H1 (cell line): ENCODE measurements at places on chromosomes 12 and 14.

GRCh38 chr12:131694116-131694838, 16.6 kb upstream of the SFSWAP start:
- peak; percentile 34 for DNase-seq

DNA sequence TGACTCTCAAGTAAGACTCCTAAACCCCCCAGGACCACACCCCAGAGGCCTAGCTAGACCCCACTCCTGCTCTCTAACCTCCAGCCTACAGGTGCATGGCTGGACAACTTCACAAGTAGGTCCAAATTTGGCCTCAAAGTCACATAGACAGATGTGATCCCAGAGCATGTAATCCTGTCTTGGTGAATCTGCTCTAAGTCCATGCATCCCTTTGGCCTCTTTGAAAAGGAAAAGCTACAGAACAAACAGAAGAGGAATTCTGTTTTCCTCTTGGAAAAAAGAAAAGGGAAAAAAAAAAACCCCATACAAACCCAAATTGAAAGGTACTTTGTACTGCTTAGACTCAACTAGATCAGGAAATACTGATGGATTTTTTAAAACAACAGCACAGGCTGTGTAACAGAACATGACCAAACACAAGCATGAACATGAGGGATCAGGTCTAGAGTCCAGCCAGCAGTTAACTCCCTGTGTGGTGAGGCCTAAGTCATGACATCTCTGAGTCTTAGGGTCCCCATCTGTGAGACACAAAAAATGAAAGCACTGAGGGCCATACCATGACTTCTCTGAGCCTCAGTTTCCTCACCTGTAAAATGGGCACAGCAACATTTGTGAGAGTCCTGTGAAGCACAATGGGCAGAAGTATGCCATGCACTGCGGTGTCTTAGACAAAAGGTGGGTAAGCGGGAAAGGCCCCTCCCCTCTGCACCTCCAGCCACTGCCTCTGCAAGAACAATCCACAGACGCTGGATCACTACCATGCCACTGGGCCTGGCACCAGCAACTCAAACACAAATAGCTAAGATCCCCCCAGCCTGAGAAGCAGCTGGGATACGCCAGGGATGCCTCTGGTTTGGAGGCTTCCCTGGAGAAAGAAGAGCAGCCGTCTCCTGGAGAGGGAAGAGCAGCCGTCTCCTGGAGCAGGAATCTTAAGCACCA, 9.9 kb downstream of the PITPNM2 start:
- no peak for DNase-seq

DNA sequence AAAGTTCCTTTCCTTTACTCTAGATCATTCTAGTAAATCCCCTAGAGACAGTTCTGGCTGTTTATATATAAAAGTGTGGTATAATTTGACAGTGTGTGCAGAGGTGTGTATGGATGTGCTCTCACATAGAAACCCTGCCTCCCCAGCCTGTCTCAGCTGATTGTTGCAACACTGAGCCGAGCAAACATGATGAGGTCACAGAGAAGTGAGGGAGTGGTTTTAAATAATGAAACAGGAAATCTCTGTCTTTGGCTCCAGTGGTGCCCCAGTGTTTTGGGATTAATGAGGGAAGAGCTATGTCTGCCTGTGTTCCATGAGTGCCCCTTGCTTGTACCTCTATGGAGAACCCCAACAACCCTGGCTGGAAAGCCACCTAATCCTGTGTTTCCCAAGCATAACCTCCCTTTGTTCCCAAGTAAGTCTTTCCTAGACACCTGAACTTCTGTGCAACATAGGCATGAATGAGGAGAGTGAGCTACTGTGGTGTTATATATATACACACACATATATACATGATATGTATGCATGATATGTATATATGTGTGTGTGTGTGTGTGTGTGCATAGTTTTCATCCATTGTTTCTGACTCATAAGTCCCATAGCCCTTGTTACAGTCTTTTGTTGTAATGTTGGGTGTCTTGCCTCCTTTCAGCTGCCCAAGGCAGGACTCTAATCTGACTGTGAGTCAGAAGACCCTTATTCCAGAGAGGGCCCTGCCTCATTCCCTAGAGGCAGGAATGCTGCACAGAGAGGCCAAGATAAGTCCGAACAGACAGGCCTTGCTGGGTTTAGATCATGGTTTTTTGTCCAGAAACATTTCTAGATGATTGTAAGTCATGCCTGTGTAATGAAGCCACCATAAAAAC, 18.0 kb downstream of the TRAF3 start:
- DNase-seq, result no peak

DNA sequence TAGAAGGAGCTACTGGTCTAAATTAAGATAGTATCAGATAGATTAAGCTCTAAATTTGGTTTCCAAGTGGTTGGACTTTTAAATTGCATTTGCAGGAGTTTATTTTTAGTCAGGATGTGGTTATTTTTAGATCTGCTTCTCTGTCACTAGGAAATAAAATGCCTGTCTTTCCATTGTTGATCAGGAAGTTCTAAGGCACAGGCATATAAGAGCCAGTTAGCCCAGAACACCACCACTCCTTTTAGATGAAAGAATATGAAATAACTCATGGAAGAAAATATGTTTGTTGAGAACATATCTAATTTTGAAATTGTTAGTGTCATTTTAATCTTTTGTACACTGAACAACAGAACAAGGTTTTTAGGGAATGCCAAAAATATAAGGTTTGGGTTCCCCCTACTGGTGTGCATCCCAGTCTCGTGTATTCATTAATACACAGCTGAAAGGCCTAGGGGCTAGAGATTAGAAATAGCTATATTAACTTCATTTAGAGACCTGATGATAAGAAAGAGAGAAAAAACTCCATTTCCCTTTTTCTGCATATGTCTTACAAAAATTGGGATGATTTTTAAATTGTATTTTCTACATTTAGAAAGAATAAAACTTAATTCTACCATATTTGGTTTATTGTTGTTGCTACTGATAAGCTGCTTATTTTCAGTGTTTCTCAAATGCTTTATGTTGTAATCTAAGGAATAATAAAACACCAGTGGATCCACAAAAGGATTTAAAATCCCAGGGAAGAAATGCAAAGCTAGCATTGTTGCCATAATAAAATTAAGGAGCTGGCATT, 67.2 kb downstream of the RIC8B start:
- no peak for DNase-seq

- no peak for DNase-seq
These were observed 177.6 kb downstream of the EXOC5 start for GRCh38 chr14:57091030-57091608.

DNA sequence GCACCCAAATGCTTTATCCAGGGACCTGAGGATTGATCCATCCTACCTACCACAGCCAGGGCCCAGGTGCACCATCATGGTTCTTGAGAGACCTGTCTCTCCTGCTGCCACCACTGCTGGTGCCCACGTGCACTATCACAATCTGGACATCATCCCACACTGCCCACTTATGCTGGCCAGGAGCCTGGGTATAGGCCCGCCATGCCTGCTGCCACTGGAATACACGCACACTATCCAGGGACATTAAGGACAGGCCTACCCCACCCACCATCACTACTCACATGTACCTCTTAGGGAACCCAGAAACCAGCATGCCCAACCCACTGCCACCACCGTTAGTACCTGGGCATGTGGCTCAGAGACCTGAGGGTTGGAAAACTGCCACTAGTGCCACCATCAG, 207.7 kb downstream of the NELL2 start:
- no peak for DNase-seq

GRCh38 chr12:76548222-76548837, 11.2 kb downstream of the OSBPL8 start:
- no peak for DNase-seq

DNA sequence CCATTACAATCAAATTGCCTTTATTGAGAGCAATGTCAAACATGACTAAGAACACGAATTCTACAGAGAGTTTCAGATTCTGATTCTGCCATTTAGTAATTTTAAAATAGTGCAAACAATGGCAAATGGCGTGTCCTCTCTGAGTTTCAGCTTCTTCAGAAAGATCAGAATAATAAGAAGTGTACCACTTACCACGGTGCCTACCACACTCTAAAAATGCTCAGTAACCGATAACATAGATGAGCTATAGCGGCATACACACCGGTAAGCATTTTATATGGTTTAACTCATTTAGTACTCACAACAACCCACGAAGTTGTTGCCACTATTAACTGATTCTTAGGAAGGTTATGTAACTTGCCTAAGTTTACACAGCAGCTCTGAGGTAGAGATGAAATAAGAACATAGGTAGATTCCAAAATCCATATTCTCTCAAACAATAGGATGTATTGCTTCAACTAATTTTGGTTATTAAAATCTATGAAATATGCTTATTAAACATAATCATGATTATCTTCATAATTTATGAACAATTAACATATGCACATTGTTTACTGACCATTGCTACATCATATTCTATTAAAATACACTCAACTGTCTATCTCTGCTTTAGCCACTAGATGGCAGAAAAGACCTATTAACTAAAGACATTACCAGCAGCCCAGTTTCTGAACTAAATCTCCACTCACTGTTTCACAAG, 38.3 kb downstream of the SLC6A15 start:
- DNase-seq, result no peak

DNA sequence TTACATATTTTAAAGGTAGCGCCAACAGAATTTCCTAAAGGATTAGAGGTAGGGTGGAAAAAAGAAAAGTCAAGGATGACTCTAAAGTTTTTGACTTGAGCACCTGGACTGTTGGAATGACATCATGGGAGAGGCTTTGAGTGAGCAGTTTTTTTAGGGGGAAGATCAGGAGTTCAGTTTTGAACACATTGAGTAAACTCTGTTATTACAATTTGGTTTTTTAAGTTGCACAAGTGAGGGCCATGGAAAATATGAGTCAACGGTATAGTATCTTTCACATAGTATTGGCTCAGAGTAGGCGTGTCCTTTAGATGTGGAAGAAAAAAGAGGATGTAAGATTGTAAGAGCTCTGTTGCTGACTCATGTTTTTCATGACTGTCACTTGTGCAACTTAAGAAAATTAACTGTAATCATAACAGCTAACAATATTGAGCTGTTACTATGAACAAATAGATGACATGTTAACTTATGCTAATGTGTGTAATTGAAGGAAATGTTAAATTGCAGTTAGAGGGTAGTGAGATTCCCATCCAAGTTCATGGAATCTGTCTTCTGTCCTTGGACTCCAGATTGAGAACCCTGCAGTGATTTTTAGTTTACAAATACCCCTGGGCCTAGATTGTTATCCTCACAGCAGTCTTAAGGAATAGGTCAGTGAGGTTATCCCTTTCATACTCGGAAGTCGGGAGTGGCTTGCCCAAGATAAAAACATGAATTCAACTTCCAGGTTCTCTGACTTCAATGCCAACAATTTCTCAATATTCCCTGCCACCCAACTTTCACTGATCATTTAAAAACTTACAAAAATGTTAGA, 48.2 kb upstream of the ATP2B1 start:
- DNase-seq, result no peak

DNA sequence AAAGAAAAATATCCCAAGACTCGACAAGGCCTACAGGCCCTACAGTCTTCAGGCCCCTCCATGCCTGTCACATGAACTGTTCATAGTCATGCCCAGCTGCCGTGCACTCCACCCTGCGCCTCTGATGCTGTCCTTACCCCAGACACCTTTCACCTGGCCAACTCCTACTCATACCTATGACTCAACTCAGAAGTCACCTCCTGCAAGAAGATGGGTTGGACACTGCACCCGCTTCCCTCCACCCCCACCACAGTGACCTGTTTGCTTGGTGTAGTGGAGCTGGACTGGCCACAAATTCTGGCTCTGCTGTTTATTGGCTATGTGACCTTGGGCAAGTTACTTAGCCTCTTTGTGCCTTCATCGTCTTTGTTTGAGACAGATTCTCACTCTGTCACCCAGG, 56.2 kb downstream of the PHETA1 start:
- DNase-seq, result no peak

DNA sequence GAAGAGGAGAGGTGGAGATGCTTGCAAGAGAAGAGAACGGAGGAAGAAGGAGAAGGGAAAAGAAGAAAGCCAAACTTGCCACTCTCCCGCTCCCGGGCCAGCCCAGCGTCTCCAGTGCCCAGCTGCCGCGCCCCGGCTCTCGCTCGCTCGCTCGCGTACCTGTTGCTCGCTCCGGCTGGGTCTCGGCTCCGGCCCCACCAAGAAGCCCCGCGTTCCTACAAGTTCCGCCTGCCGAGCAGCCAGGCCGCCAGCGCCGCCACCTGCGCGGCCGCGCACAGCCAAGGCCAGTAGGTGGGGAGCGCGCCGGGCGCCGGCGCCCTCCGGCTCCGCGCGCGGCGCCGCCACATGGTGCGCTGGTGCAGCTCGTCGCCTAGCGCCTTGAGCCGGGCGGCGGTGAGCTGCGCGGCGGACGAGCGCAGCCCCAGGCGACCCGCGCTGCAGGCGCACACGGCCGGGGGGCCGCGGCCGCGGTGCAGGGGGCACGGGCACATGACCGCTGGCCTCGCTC, 370 bp downstream of the HRK start:
- peak; percentile 75 for DNase-seq

GRCh38 chr14:74634964-74635363, 22.9 kb upstream of the LTBP2 start:
- DNase-seq, result no peak

DNA sequence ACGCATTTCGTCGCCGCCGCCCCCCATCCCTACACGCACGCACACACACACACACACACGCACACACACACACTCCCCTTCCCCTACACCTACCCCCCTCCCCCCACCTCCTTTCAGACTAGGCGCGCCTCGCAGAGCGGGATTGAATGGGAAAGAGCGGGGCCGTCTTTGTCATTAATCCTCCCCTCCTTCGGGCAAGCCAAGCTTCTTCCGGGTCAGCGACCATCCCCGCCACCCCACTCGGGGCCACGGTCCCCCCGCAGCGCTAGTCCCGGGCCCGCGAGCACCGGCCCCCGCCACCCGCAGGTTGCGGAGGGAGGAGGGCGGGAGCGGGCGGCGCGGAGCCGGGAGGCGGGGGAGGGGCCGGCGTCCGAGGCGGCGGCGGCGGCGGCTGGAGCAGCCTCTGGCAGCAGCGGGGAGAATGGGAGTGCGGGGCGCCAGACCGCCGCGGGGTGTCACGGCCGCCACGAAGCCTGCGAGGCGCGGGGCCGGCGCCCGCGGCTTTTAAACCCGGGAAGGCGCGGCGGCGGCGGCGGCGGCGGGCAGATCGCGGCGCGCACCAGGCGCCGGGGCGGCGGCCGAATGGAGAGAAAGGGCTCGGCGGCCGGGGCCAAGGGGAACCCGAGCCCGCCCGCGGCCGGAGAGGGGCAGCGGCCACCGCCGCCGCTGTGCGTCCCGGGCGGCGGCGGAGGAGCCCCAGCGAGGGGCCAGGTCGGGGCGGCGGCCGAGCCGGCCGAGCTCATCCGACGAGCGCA, at the start of gene TTC9:
Gene TTC9 (plus strand): TSS at position 369 of the 755 bp plus-strand sequence. CDS start 214 bp downstream, at position 583.
- peak; percentile 75 for DNase-seq

GRCh38 chr12:49689785-49690184, 17.4 kb downstream of the FMNL3 start:
- no peak for DNase-seq

GRCh38 chr14:38199739-38200138, 8.0 kb upstream of the SSTR1 start:
- no peak for DNase-seq
